ENCODE measurements at places on chromosomes 2 and 18.

GRCh38 chr2:101752716-101753616 lies 55.5 kb downstream of the MAP4K4 start:
- no peak for DNase-seq

GRCh38 chr2:112314856-112315255 lies 39.5 kb downstream of the ZC3H6 start:
- no peak for DNase-seq

DNA sequence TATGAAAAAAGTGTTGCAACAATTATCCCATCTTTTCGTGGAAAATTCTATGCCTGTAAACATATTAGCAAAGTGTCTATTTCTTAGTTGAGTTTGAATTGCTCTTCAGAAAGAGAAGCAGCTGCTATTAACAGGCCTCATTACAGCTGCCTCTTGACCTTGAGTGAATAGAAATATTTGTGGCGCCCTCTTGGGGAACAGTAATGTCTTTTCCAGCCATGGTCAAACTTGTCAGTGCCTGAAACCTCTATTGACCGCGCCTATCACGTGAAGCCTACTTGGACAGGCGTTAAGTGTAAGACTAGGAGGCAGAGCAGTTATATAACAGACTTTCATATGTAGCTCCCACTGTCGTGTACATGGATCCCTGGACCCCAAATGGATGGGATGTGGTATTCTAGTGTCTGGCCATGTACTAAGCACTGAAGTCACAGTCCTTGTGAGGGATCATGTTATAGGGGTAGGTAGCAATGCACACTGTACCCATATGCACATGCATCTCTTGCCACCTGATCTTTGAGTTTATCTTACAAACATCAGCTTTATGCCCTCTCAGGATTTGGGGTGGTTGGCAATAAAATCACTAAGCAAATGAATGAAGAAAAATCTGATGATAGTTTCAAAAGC lies 245.0 kb downstream of the PTGR3 start:
- DNase-seq = peak; percentile 49

GRCh38 chr2:239318790-239319661 lies 81.8 kb downstream of the HDAC4 start:
- no peak for DNase-seq

- no peak for DNase-seq
Measured at GRCh38 chr2:120303177-120303576, 42.8 kb upstream of the INHBB start.

GRCh38 chr2:144519934-144520731 lies at the start of gene ZEB2:
TSS of gene ZEB2 (minus strand) at chr2:144520119. CDS start at chr2:144517350, 2,769 bp downstream.
- peak; percentile 85 for DNase-seq

- DNase-seq = no peak
Measured at GRCh38 chr2:144523596-144524117, 3.7 kb upstream of the ZEB2 start.

DNA sequence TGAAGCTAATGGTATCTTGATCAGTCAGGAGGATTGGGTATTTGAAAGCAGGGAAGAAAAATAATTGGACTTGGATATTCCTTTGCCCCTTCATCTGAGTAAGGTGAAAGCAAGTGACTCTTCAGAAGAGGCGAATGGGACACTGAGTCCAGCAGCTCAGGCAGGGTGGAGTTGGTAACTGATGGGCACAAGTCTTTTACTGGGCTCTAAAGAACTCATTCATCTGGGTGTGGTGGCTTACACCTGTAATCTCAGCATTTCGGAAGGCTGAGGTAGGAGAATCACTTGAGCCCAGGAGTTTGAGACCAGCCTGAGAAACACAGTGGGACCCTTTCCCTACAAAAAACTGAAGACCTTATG lies 11.2 kb downstream of the CFLAR start:
- DNase-seq = no peak

- no peak for DNase-seq
Measured at GRCh38 chr2:179671043-179671981, 190.1 kb downstream of the ZNF385B start.

DNA sequence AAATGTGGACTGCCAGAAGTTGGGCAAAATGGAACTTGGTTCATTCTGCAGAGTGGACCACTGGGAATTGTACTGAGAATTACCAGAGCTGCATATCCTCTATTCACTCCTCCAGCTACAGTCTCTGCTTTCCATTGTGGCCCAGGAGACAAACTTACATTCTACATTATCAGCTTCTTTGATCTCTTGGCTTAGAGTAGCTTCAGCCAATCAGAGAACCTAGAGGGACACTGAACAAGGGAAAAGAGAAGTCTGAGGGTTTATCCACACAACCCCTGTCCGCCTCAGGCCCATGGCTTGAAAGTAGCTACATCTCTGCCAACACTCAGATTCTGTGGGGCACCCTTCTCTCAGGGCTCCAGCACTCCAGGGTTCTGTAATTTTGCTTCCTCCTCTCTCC lies 251.1 kb downstream of the TRIB2 start:
- no peak for DNase-seq

- DNase-seq = peak; percentile 77
Measured at GRCh38 chr2:11155381-11156035, at the start of gene SLC66A3. TSS of gene SLC66A3 (plus strand) at chr2:11155467. CDS start at chr2:11155547, 80 bp downstream.

GRCh38 chr2:134570676-134571075 lies 148.1 kb downstream of the TMEM163 start:
- DNase-seq = no peak

GRCh38 chr18:22233266-22233665 lies 63.9 kb downstream of the GATA6 start:
- no peak for DNase-seq

GRCh38 chr2:223365158-223365679 lies 236.9 kb downstream of the SCG2 start:
- DNase-seq = no peak

GRCh38 chr2:53629001-53629400 lies 138.6 kb upstream of the CHAC2 start:
- no peak for DNase-seq

All from M059J (cell line).